ENCODE measurements at places on chromosomes 1 and 21.

DNA sequence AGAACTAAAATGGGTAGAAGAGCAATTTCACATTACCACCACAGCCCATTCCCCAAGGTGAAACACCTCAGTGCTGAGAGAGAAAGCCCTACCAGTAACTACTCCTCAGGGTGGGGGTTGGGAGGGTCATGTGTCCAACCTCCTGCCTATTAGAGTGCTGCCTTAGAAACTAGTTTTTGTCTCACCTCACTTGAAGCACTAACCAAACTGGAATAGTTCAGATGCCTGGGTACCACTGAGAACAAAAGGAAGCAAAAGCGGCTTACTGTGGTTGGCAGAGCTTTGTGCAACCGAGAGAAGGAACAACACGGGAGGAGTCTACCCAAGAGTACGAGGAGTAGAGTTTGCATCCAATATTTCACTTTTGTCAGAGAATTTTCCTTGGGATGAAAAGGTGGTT, 1207.5 kb upstream of the ADGRL2 start:
- DNase-seq, result no peak

- no peak for DNase-seq
Observed at GRCh38 chr1:125065092-125065820, 3880.5 kb downstream of the SRGAP2C start.

DNA sequence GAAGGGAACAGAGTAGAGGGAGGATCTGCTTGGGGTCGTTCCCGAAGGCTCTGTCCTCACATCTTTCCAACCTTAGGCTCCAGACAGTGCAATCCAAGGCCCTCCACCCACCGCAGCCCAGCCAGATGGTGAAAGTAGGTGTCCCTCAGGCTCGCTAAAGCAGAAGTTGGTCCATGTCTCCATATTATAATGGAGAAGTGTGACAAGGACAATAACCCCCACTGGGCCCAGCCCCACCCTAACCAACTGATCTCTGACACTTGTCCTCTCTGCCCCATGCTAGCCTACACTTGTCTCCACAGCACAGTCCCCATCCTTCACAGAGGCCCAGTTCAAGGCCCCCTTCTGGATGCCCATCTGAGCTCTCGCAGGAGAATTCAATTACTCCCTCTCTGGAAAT, 48.7 kb downstream of the DMAP1 start:
- no peak for DNase-seq

DNA sequence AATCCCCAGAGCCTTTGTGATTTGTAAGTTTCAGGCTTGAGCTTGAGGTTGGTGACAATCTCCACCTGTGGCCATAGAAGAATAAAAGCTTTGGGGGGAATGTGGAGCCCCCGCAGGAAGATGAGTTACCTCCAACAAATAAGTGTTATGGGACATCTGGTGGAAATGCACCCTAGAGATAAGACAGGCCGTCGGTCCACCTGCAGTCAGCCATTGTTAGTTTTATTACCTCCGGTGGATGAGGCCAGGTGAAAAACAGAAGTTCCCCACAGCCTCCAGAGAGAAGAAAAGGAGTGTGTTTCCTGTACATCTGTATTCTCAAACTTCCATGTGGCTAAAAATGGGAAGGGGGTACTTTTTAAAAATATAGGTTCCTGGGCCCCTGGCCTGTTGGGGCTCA, 137.4 kb downstream of the KAZN start:
- DNase-seq, result no peak

- DNase-seq, result peak; percentile 45
Observed at GRCh38 chr21:46457801-46458314, 833 bp upstream of the DIP2A start.

DNA sequence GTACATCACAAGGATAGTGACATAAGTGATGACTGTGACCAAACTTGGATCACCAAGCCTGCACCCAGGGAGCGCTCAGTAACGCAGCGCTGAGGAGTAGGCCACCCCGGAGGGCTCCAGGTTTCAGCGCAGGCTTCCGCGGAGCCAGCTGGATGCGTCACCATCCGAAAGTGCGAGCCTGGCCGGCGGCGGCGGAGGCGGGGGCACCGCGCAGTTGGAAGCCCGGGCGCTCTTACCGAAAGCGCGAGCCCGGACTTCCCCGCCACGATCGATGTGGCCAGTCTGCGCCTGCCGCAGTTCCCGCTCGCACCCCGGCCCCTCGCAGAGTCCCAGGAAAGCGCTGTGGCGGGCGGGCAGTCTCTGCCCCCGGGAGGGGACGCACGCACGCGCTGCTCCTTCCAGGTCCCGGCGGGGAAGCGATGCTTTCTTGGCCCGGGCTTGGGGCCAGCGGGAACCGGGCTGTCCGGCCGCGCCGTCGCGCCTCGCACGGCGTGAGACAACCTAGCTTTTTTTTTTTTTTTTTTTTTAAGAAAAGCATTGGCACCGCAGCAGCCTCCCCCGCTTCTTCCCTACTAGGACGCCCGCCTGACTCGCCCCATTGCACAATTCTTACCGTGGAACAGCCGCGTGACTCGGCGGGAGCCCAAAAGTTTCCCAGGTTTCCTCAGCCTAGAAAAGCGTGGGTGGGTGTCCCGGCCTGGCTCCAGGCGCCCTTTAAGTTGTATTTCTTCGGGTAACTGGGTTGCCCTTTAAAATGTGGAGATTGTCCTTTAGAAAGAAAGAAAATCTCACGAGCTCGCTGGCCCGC, 36.4 kb upstream of the JAK1 start:
- peak; percentile 15 for DNase-seq

DNA sequence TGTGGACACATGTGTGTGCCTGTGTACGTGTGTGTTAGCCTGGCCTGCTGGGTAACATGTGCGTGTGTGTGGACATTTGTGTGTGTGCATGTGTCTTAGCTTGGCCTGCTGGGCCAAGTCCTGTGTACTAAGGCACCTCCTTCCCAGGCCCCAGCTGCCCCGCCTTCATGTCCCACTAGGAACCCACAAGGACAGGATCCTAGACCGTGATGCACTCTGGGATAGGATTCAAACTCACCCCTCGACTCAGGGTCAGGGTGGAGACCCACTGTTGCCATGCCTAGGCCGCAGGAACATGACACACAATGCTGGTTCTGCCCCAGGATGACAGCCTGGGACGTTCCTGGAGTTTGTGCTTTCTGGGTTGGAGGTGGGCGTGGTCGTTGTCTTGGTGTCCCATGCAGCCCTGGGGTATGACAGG, 89.9 kb upstream of the TMPRSS2 start:
- no peak for DNase-seq

GRCh38 chr1:3170561-3171453, 101.8 kb downstream of the PRDM16 start:
- DNase-seq, result peak; percentile 29

- no peak for DNase-seq
Observed at GRCh38 chr21:35405981-35406380, 356.9 kb upstream of the RUNX1 start.
